Left lung (tissue), 14 donors: ENCODE measurements at places on chromosomes 12 and 14. TPM values are rescaled to one million over a fixed set of nuclear protein-coding genes. Genes with fewer than 3 reads are reported as not detected.
A peak's percentile ranks its signal among the peaks of the same experiment; 100 is the strongest.

GRCh38 chr12:663293-663871 is at the start of gene NINJ2:
NINJ2 (minus strand) TSS chr12:663445; CDS start chr12:663360, 85 bp downstream.
- no peak for DNase-seq
- H3K27me3 ChIP-seq: no peaks in the 10 kb centered on the region
- no peaks in the 10 kb centered on the region for H3K36me3 ChIP-seq
- no peak within 1 kb of the TSS for H3K27ac ChIP-seq
- peaks cover 5% of the 10 kb centered on the region for H3K4me1 ChIP-seq

- H3K4me1 ChIP-seq: no peaks in the 10 kb centered on the region
- no peak overlapping the region for H3K27ac ChIP-seq
- DNase-seq: no peak
- H3K36me3 ChIP-seq: no peaks in the 10 kb centered on the region
- no peaks in the 10 kb centered on the region for H3K27me3 ChIP-seq
These were observed 20.9 kb upstream of the PPP1CC start for GRCh38 chr12:110763583-110763982.

The RIN3 gene
- 54.8 TPM for total RNA-seq

The RTL1 gene
- not detected for total RNA-seq

- H3K27ac ChIP-seq: peak overlapping the region; percentile 50
- H3K4me3 ChIP-seq: no peak overlapping the region
- H3K4me1 ChIP-seq: peaks cover 67% of the 10 kb centered on the region
- DNase-seq: no peak
- no peaks in the 10 kb centered on the region for H3K36me3 ChIP-seq
- no peaks in the 10 kb centered on the region for H3K27me3 ChIP-seq
These were observed 6.2 kb downstream of the KHNYN start for GRCh38 chr14:24435998-24436354.

DNA sequence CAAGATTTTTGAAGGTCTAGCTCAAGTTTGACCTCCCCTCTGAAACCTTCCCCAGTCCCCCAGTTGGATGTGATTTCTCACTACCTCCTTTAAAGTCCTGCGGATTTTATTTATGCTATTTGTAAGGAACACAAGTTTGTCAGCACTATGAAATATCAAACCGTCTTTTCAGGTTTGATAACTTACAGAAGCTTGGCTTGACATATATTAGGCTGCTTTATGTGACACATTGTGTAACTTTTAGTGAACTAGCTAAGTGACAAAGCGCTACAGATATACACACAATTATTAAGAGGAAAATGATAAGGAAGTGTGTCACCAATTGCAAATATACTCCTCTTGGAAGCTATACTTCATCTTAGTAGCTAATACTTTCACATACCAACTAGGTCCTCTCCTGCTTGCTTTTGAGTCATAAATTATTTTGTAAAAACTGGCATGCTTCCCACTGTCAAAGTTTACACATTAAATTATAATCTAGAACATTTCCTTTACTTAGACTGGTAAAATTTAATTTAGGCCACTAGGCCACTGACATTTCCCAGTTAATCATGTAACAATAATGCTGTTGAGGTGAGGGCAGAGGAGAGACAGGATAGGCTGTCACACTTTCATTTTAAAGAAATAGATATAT is 149.5 kb downstream of the TMTC3 start:
- H3K27me3 ChIP-seq: no peaks in the 10 kb centered on the region
- no peak overlapping the region for H3K4me3 ChIP-seq
- H3K4me1 ChIP-seq: no peaks in the 10 kb centered on the region
- H3K36me3 ChIP-seq: no peaks in the 10 kb centered on the region
- H3K27ac ChIP-seq: no peak overlapping the region
- no peak for DNase-seq

GRCh38 chr14:76546426-76547221 is 170.7 kb downstream of the ESRRB start:
- H3K27me3 ChIP-seq: no peaks in the 10 kb centered on the region
- no peak overlapping the region for H3K27ac ChIP-seq
- H3K36me3 ChIP-seq: no peaks in the 10 kb centered on the region
- H3K4me1 ChIP-seq: no peaks in the 10 kb centered on the region

The AICDA gene
- 0.17 TPM for total RNA-seq

The KLRB1 gene
- total RNA-seq: 2.3 TPM

The CD4 gene
- total RNA-seq: 96.2 TPM

The PLEKHG7 gene
- 1.3 TPM for total RNA-seq

- H3K27ac ChIP-seq: no peak overlapping the region
- no peak for DNase-seq
- no peaks in the 10 kb centered on the region for H3K36me3 ChIP-seq
- H3K4me1 ChIP-seq: peaks cover 26% of the 10 kb centered on the region
These were observed 3.6 kb upstream of the STXBP6 start for GRCh38 chr14:25053585-25053984.

The LETMD1 gene
- 61.0 TPM for total RNA-seq

DNA sequence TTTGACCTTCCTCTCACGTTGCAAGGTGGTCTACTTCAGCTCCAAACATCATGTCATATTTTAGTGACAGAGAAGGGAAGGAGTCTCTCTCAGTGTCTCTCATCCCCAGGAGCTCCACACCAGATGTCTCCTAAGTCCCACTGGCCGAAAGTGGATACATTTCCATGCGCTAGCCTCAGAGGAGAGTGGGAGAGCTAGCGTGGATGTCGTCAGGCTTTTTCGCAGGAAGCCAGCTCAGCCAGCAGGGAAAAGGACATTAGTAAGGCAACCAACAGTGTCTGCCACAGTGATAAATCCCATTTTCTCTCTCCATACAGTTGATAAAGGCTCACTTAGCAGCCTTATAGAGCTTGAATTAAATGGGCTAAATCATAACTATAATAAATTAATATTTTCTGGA is 155.7 kb downstream of the PELI2 start:
- DNase-seq: no peak
- no peaks in the 10 kb centered on the region for H3K36me3 ChIP-seq
- no peaks in the 10 kb centered on the region for H3K27me3 ChIP-seq
- H3K27ac ChIP-seq: no peak overlapping the region

The RPS6KA5 gene
- 4.2 TPM for total RNA-seq

DNA sequence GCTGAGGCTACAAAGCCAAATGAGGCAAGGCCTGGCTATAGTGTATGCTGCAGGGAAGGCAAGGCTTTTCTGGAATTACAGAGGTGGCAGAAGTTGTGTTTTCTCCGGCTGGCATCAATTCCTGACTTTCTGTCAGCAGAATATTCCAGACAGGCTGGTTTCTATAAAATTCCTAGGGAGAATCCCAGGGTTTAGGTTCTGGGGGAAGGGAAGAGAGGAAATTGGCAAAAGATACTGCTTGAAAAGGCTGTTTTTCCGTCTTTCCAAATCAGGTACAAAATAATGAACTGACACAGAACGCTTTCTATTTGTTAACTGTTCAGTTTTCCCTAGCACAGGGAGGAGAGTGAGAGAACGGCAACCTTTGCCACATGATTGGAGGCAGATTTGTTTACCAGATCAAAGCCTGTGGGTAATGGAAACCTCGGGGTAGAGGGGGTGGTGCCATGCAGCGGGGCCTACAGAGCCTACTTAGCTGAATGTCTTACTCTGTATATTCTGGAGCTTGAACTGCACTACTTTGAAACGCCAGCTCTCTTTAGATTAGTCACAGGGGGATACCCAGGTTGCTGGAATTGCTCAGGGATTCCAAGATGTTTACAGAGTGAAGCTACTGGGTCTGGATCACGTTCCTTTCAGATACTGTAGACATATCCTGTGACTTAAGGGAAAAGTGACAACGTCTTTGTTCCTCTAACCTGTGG is 65.8 kb upstream of the DACT1 start:
- no peak overlapping the region for H3K27ac ChIP-seq
- H3K27me3 ChIP-seq: no peaks in the 10 kb centered on the region
- no peaks in the 10 kb centered on the region for H3K4me1 ChIP-seq
- H3K4me3 ChIP-seq: no peak overlapping the region
- no peaks in the 10 kb centered on the region for H3K36me3 ChIP-seq

The A2M gene
- total RNA-seq: 2,660 TPM

GRCh38 chr12:52082988-52083637 is 3.6 kb downstream of the SMIM41 start:
- H3K27me3 ChIP-seq: peaks cover 14% of the 10 kb centered on the region
- H3K27ac ChIP-seq: peak overlapping the region; percentile 43
- peaks cover 29% of the 10 kb centered on the region for H3K4me1 ChIP-seq
- H3K4me3 ChIP-seq: no peak overlapping the region
- no peaks in the 10 kb centered on the region for H3K36me3 ChIP-seq

DNA sequence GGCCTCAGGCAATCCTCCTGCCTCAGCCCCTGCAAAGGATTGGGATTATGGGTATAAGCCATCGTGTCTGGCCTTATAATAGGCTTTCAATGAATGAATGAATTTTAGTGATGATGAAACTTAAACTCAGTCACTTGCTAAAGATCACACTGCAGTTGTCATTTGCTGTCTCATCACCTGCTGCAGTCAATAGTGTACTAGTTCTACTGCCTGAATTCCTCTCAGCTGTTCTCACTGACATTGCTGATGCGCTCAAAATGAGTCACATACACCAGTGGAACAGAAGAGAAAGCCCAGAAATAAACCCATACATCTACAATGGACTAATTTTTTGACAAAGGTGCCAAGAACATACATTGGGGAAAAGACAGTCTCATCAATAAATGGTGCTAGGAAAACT is 5.6 kb upstream of the SYNJ2BP start:
- no peak overlapping the region for H3K27ac ChIP-seq
- no peaks in the 10 kb centered on the region for H3K27me3 ChIP-seq
- no peak for DNase-seq
- H3K4me1 ChIP-seq: no peaks in the 10 kb centered on the region

DNA sequence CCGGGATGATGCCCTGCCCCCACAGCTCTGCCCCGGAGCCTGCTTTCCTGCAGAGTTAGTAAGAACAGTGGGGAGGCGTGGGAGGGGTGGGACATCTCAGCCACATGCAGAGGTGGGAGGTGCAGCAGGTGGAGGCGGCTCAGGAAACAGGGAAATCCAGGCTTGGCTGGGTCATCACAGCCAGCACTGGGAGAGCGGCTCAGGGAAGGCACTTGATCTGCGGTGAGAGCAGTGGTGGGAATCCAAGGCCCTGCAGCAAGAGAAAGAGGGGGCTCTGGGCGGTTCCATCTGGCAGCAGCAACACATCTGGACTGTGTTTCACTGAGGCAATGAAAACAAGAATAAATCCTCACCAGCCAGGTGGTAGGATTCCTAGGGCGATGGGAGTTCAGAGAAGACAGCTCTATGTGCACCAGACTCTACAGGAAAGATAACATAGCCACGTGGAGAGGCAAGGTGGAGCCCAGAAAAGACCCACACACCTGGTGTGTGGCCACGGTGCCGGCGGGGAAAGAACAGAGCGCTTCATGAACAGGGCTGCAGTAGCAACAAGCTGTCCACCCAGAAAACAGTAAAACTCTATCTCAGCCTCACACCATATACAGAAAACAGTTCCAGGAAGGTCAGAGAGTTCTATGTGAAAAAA is 57.6 kb downstream of the CCDC85C start:
- no peak overlapping the region for H3K4me3 ChIP-seq
- no peak for DNase-seq
- no peaks in the 10 kb centered on the region for H3K36me3 ChIP-seq
- no peaks in the 10 kb centered on the region for H3K27me3 ChIP-seq

The CD9 gene
- total RNA-seq: 416 TPM

The TAS2R30 gene
- 3.1 TPM for total RNA-seq

DNA sequence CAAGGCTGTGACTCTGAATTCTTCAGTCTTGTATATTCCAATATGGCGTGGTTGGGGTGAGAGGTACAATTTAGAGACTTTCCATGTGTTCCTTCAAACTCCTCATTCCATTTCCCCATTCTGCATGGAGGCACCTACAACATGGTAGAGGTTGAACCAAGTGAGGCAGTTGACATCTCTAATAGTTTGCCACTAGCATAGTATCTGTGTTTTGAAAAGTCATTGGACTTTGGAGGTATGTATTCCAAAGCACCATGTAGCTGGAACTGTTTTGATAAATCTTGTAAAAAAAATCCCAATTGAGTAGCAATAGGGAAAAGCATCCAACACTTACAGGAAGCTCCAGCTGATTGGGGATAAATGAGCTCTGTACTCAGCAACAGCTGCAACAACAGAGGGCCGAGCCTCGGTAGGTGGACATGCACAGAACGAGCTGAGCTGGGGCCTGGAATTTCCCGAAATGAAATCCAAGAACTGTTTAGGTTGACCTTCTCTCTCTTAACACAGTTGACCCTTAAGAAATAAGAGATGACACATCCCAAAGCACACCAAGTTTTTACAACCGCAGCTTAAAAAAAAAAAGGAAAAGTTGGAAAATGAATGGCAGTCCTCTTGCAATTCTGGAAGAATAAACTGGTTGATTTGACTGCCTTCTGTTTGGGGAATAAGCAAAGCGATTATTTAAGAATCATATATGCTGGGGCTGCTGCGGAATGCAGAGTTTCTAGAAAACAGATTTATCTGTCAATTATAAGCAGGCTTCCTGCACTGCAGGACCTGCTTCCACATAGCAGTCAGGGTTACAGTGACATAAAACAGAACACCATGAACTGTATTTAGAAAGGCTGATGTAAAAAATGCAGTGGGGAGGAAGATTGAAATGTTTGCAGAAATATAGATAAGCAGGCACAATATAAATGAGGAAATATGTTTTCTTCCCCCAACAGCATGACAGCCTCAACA is 194.6 kb upstream of the KRR1 start:
- H3K36me3 ChIP-seq: no peaks in the 10 kb centered on the region
- H3K4me1 ChIP-seq: peaks cover 5% of the 10 kb centered on the region
- H3K27me3 ChIP-seq: no peaks in the 10 kb centered on the region
- H3K27ac ChIP-seq: peak overlapping the region; percentile 53
- DNase-seq: no peak

DNA sequence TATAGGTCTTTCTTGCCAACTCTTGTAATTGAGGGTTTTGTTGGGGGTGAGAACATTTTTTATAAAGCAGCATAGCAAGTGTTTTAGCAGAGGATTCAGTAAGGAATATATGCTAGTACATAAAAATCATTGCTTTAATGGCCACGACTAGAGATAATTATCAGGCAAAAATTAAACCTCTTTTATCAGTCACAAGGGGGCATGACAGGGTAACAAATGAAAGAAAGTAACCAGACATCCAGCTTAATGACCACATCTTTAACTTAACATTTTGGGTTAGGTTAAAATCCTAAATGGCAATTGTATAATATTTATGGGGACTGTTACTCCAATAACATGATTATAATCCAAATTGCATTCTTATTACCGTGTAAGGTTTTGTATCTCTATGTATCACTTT is 119.6 kb downstream of the LRRIQ1 start:
- H3K27ac ChIP-seq: no peak overlapping the region
- H3K36me3 ChIP-seq: no peaks in the 10 kb centered on the region
- H3K4me1 ChIP-seq: no peaks in the 10 kb centered on the region
- no peaks in the 10 kb centered on the region for H3K27me3 ChIP-seq
- DNase-seq: no peak
- H3K4me3 ChIP-seq: no peak overlapping the region

The DYRK4 gene
- 35.0 TPM for total RNA-seq

- no peaks in the 10 kb centered on the region for H3K4me1 ChIP-seq
- DNase-seq: no peak
- H3K4me3 ChIP-seq: no peak overlapping the region
- H3K27me3 ChIP-seq: no peaks in the 10 kb centered on the region
- no peaks in the 10 kb centered on the region for H3K36me3 ChIP-seq
These were observed 45.0 kb downstream of the CFAP54 start for GRCh38 chr12:96534339-96534738.

The KCNC2 gene
- total RNA-seq: not detected
